COLO829 (cell line): ENCODE measurements at places on chromosomes 12 and 14.
A peak's percentile ranks its signal among the peaks of the same experiment; 100 is the strongest.

DNA sequence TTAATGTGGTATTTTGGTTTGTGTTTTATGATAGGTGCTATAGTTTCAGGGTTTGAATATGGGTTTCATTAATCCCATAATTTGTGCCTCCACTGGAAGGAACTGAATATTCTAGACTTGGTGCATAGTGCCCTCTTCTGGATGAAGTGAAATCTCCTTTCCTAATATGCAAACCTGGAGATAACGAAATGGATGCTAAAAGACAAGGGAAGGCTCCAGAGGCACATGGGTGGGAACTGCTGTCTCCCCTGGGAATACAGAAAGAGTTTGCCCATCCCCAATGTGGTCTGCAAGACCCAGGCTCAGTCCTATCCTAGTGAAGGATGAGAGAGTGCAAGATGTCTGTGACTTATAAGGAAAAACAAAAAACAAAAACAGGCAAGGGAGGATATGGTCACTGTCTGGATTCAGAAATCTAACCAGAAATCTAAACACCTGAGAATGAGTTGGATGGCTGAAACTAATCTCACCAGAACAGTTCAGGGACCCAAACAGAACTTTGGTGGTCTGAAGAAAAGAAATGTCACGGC is 142.3 kb upstream of the TMPO start:
- peak; percentile 67 for DNase-seq

DNA sequence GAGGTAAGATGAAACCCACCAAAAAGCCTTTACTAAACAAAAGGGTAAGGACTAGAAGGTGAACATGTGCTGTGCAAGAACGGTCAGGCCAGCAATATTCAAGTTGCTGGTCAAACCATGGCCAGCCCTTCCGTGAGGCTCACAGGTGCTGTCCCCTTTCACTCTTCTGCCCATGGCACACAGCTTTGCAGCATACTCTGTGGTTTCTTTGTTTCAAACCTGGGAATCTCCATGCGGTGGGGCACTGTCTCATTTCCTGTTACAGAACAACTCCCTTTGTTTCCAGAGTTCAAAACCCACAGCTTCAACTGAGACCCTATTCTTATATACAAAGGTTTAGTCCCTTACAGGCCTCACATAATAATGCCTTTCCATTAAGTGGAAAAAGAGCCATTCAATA is 1.7 kb upstream of the OVCH1 start:
- no peak for DNase-seq

DNA sequence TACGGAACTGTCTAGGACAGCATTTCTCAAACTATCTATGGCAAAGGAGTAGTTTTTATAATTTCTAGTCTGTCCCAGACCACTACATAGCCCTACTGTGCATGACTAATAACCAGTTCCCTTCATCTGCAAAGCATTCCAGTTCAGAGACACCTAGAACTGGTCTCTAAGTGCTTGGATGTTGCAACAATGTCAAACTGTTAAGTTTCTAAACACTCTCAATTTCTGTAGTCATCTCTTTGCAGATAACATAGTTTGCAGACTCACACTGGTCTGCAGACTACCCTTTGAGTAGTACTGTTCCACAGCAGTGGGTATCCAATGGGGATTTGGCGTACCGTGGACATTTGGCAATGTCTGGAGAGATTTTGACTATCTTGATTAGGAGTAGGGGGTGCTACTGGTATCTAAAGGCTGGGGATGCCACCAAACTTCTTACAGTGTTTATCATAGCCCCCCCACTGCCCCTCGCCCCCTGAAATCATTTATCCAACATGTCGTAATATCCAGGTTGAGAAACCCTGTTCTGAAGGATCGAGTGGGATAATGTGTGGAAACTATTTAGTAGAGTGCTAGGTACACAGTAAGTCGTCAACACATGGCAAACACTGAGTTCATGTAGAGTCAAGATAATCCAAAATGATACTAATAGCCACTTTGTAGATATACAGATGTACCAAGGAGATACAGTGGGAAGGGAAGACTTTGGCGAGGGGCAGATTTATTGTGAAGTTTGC is 1.7 kb downstream of the C12orf76 start:
- no peak for DNase-seq

DNA sequence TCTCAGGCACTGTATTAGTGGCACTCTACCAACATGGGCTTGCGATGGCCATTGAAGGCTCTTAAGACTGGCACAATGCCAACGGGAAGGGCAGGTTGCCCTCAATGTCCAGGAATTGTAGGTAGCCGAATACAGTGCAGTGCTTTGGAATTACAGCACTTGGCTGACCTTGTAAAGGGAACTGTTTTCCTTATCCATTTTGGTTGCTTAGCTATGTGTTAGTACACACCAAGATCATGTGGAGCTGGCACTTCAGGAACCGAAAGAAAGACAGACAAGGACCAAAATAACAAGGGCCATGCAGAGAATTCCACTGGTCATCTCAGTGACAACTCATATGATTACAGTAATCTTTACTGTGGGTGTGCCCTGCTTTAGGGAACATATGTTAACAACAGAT is 72.7 kb downstream of the DYRK2 start:
- no peak for DNase-seq

DNA sequence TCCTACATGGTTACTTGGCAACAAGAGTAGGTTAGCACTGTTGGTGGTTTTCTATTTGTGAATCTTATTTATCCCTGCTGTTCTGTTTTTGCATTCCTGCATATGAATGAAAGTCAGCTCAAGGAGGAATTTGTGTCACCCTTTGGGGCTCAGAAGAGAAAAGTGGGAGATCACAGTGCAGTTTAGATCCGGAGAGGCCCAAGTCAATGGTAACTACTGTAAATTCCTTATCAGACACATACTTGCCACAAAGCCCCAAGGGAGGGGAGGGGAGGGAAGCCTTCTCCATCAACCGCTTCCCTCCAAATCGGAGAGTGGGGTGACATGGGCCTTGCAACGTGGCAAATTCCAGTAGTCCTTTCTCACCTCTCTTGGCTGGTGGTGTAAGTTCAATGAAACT is 15.0 kb downstream of the GSG1 start:
- DNase-seq: no peak

GRCh38 chr12:47946413-47947323 is 16.7 kb upstream of the TMEM106C start:
- no peak for DNase-seq

- DNase-seq: peak; percentile 64
Observed at GRCh38 chr12:89529738-89530137, 3.9 kb upstream of the POC1B start.

- DNase-seq: no peak
Observed at GRCh38 chr12:61564466-61564865, 695.7 kb upstream of the USP15 start.
